Ureter (tissue), 1 donor: ENCODE measurements at places on chromosomes 2 and 18.

DNA sequence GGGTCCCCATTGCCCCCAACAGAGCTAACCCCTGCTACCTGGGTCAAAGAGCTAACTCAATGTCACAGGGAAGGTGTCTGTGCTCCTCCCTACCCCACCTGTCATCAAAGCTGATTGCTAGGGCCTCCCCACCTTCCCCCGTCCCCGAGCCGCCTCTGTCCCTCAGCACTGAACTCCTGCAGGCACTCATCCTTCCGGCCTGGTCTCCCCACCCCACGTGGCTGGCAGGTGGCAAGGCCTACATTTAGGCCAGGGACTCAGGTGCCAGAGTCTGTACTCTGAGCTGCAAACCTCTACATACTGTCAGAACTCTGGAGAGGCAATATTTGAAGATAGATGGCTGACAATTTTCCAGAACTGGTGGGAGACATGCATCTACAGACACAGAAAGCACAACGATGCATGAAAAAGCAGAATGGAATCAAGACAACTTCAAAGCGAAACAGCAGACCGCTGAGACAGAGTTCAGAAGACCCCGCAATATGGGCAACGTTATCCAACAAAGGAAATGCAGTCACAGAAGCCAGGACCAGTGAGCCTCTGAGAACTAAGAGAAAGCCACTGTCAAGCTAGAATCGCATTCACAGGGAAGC, 195.8 kb downstream of the HDAC4 start:
- DNase-seq = no peak

- no peak for DNase-seq
These were observed 18.0 kb downstream of the TWIST2 start for GRCh38 chr2:238865744-238866355.

DNA sequence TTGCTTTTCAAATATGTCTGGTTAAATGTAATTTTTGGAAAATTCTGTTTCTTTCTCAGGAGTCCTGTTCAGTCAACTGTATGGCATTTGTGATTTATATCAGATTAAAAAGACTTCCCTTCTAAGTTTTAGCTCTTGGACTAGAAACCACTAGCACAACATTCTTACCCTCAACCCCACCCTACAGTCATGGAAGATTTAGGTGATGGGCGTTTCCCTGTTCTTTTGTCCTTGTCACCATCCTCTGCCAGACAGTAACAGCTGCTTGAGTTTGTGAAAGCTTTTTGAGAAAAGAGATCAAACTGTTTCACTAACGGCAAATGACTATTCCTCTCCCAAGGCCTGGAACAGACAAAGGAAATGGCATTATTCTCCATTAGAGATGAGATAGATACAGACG, 31.8 kb downstream of the SERPINB5 start:
- DNase-seq = no peak

DNA sequence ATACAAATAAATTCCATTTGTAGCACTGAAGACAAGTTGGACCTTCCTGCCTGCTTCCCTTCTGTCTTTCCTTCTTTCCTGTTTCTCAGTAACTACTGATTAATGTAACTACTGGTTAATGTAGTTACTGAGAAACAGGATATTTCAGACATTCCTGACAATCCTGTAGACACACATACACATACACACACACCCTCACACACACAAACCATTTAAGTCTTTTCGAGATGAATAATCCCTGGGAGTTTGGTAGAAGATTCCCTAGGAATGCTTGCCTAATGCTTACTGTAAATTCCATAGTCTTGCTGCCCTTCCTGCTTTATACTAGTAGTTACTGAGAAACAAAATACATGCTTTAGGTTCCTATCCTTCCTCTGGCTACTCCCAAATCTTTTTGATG, 83.9 kb downstream of the PIK3C3 start:
- DNase-seq = no peak

DNA sequence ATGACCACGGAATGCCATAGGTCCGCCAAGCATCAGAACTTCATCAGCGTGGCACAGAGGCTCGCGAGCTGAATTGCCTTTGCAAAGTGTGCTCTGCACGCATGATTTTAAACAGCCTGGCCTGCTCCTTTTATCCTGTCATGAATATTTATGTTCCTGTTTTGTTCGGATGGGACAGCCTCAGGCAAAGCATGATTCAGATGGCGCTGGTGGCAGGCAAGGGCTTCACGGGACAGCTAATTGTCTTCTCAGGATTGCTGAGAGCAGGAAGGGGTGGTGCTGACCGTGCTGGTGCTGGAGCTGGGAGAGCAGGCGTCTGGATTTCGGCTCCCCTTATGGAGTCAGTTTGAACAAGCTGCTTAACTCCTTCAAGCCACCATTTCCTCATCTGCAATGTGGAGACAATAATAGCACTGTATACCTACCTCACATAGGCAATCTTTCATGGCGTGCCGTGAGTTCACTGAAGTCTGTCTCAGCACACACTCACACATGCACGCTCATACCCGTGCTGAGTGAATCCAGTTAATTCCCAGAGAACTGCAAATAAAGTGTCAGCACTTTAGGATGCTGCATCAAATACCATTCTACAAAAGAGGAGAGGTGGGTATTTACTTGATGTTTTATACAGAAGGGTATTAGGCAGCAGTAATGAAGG, 79.7 kb upstream of the APCDD1 start:
- no peak for DNase-seq

- no peak for DNase-seq
These were observed 404.0 kb upstream of the ATP5MC3 start for GRCh38 chr2:175585496-175585895.

GRCh38 chr2:181255651-181256050, 201.5 kb upstream of the ITGA4 start:
- DNase-seq = no peak

- DNase-seq = no peak
These were observed 81.4 kb upstream of the GCFC2 start for GRCh38 chr2:75792146-75792545.

DNA sequence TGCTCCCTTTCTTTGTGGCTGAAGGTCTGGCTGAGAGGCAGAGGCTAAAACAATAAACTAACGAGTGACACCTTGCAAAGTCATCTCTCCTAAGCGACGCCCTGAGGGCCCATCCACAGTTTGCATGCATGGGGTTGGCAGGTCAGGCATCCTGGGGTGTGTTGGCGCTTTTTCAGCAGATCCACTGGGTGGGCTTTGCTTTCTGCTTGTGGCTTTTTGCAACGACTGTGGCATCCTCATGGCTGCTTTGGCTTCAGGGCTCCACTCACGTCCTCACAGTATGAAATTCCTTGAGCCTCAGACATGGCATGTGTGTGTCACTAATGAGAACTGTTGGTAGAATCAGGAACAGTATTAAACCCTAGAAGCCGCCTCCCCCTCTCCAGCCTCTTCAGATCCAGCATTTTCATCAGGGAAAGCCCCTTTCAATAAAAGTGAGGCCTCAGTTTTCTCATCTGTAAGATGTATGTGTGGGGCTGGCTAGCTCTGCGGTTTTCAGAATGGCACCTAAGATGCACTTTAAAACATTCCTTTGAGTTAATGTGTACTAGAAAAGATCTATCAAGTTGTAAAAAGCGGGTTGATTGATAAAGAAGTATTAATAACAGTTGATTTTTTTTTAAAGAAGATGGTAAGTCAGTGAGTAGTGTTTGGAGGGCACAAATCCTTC, 72.5 kb downstream of the SH3BP4 start:
- no peak for DNase-seq

DNA sequence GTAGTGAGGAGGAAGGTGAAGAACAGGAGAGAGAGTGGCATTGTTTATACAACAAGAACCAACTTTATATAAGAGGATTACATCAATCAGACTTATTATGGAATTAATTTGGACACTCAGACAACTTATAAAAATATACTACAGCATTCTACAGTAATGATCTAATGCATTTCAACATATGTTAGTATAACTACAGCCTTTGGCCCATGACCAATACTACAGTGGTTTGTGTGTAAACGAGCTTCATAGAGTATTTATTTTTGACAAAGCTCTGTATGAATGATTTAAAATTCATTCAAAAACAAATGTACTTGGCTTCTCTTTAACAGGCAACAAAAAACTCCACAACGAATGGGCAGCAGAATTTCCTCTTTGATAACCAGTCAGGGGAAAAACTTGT, 72.8 kb downstream of the ZNF521 start:
- DNase-seq = no peak

- no peak for DNase-seq
These were observed 64.4 kb upstream of the ZNF521 start for GRCh38 chr18:25416374-25416773.

- DNase-seq = peak; percentile 13
These were observed 72.5 kb downstream of the DGKD start for GRCh38 chr2:233426619-233427342.

DNA sequence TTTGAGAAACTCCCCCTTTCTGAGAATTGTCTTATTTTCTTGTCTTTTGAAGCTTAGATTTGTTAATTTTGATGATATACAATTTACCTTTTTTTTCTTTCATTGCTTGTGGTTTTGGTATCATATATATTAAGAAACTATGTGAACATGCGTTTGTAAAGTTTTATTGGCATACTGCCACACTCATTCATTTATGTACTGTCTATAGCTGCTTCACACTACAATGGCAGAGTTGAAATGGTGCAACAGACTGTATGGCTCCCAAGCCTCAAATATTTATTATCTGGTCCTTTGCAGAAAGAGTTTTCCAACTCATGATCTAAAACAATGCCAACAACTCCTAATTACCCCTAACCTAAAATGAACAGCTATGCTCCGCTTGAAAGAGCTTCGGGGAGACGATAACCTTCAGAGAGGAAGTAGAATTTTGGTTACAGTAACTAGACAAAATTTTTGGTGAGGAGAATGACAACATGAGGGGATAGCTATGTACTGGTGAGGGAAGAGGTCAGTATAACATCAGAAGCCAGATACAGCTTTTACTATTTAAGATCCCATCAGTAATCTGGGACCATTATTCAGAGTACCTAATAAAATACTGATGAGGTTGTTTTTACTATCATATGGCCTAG, 16.1 kb downstream of the PPP3R1 start:
- no peak for DNase-seq

- DNase-seq = no peak
These were observed 123.9 kb upstream of the SULT1C3 start for GRCh38 chr2:108115868-108116267.

GRCh38 chr2:71385012-71385411, 53.4 kb downstream of the ZNF638 start:
- no peak for DNase-seq

- DNase-seq = no peak
These were observed 27.9 kb downstream of the NEMP2 start for GRCh38 chr2:190506666-190507065.

GRCh38 chr2:46803911-46804670, 111.5 kb downstream of the MCFD2 start:
- DNase-seq = no peak

DNA sequence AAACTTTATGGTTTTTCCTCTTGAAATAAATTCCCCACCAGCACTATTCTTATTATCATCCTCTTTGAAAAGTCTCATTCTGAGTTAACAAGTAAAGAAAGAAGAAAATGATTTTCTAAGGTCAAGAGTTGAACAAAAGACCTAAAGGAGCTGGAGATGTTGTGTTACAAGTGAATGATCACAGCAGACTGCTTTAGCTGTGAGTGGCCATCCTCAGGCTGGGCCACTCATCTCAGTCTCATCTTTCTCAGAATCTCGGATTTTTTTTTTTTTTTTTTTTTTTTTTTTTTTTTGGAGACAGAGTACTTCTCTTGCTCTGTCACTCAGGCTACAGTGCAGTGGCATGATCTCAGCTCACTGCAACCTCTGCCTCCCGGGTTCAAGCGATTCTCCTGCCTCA, 133.3 kb downstream of the CDH2 start:
- DNase-seq = no peak

DNA sequence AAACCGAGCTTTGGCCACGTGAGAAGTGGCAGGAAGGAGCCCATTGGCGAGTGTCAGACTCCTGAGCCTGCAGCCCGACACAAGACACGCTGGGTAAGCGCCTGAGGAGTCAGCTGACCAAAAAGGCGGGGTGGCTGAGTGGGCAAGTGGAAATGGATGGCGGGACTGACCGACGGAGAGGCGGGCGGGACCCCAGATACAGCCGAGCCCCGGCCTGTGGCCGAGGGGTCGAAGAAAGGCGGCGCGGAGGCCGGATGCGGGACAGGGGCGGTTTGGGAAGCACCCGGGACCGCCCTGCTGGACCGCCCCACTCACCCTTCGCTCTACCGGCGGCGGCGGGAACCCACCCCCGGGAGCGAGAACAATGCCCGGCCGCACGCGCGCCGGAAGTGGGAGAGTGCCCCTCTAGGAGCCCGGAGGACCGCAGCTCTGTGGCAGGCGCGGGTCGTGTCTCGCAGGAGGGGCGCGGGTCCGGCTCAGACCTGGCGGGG, 22.8 kb downstream of the ZSCAN30 start:
- peak; percentile 79 for DNase-seq

DNA sequence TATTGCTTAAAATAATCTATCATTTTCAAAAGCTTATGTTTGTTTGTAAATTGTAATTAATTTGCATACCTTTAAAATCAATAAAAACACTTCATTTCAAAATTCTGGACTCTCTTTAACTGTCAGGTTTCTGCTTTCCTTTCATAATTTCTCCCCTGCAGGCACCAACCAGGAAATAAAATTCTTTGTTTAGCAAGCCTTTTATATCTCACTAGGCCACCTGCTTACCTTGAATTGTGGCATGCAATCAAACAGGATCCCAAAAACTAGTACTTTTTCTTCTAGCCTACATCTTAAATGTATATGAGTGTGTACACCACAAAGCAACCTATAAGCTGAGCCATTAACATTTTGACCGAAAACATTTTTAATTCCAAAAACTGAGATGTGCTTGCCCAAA, 233.1 kb downstream of the NR4A2 start:
- DNase-seq = no peak

DNA sequence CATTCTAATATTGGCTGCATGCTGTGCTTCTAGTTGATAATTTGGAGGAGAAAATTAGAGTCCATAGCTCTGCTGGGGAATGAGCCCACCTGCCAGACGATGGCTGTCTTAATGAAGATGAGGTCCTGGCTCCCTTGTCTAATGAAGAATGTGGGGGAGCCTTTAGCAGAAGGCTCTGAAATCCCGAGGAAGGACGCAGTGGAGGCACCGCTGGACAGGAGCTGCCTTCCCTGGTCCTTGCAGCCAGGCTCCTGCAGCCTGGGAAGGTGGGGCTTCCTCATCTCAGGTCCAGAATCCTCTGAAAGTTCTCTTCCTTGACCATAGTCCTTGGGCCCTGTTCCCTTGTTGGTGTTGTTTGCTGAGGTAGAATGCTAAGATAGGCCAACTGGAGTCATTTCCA, 208.3 kb downstream of the AGAP1 start:
- DNase-seq = no peak

GRCh38 chr2:4214444-4215205, 511.2 kb downstream of the DCDC2C start:
- no peak for DNase-seq

GRCh38 chr18:12278741-12279682, 24.9 kb downstream of the CIDEA start:
- DNase-seq = peak; percentile 86
